ENCODE measurements at places on chromosomes 1 and 21.

DNA sequence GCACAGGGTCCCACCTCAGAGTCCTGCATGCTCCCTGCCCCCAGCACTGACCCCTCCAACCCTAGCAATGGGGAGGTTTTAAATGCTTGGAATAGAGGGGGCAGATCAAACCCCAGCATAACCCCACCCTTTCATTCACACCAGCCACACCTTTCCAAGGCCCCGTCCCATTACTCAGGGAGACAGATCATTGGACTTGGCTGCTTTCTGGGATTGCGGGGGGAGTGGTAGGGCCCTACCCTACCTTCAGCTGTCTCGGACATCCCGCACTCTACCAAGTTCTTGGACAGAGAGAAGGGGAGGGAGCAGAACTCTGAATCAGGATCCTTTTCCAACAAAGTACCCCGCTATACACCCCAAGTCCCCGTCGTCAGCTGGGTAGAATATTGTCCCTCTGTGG, 983 bp downstream of the PADI2 start:
- no peak for DNase-seq

DNA sequence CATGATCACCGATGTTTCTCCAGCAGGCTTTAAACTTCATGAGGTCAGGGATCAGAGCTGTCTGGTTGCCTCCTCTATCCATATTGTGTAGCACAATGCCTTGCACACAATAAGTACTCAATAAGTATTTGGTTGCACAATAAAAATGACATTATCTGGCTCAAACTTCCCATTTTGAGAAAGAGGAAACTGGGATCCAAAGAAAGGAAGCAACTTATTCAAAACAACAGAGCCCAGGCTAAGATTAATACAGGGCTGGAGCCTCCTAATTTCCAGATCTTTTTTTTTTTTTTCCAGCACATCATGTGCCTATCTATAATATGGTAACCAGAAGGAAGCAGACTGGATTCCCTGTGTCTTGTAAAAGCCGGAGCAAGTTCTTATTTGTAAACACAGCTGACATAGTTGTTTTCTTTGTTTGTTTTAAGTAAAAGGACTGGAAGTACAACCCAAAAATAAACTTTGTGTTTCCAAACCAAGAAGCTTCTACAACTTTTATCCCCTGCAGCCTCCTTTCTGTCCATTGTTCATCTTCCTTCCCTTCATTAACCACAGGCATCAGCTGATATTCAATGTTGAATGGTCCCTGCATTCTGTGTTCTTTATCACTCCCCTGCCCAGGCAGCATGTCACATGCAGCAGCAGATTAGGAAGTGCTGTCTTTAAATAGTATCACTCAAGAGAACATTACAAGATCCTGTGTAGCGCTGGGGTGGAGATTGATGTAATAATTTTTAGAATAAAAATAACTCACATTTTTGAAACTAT, 71.2 kb upstream of the HOOK1 start:
- DNase-seq = no peak

GRCh38 chr21:43574741-43575472, 84.4 kb downstream of the HSF2BP start:
- DNase-seq = no peak

- DNase-seq = no peak
Measured at GRCh38 chr1:155071701-155072100, 6.9 kb upstream of the EFNA3 start.

DNA sequence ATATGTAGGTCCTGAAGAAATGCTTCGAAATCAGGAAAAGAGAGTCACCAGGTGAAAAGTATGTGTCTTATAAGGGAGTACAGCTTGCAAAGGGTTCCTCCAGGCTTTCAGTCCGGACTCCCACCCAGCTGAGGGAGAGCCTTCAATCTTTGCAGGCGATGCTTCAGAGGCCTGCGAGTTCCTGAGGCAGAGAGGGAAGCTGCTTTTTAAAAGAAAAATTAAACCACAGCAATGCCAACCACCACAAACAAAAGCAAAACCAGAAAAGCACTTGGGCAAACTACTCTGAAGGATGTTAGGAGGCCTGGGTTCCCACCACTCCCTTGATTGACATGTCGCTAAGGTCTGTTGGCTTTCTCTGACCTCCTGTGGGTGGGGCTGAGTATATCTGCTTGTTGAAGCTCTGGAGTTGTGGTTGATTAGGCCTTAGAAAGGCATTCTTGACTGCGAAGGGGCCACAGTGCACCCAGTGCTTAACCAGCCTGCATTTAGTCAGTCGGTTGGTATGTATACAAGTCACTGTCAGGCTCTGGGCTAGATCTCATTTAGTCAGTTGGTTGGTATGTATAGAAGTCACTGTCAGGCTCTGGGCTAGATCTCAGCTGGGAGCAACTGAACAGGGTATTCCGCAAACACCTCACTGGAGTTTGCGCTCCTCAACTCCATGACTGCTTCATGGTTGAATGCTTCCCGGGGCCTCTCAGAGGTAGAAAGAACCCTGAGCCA, 1.2 kb downstream of the NIPAL3 start:
- DNase-seq = peak; percentile 69

DNA sequence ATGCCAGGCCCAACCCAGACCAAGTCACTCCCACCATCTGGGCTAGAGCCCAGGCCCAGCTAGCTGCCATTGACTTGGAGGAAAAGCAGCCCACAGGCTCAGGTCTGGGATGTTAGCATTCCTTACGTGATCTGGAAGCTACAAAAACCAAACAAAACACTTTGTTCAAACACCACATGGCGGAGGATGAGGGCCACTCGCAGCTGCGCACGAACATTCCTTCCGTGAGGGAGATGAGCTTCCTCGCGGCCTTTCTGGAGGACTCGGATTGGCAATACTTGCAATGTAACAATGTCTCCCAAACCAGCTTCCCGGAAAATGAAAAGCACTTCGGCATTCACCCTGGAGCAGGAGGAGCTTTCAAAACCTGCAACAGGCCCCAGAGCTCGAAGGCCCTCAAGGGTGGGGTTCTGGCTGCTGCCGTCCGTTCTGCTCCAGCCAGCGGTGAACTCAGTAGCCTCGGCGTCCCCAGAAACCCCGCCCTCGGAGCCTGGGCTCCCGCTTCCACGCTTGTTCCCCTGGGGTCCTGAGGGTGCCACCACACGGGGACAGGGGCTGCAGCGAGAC, 40.5 kb downstream of the COL6A1 start:
- DNase-seq = no peak

DNA sequence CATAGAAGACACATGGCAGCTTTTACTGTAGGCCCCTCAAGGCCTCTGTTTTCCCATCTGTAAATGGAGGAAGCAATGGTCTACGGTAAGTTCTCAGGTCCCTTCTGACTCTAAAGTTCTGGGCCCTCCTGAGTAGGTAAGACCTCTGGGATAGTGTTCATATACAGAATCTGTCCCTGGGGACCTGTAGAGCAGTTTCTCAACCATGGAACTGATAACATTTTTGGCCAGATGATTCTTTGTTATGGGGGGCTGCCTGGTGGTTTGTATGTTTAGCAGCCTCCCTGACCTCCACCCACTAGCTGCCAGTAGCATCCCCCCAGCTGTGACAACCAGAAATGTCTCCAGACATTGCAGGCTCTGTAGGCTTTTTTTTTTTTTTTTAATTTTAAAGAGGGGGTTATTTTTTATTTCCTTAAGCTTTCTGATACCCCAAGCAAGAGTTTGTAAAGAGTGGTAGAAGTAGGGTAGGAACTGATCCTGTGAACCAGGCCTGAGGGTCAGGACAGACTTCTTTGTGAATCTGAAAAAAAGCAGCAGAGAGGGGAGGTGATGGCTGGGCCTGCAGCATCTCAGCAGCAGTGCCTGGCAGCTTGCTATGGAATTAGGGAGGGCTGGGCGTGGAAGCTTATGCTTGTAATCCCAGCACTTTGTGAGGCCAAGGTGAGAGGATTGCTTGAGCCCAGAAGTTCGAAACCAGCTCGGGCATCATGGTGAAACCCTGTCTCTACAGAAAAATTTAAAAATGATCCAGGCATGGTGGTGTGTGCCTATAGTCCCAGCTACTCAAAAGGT, 20.2 kb upstream of the TCEA3 start:
- no peak for DNase-seq

GRCh38 chr1:9942399-9942938, 722 bp downstream of the LZIC start:
- DNase-seq = peak; percentile 67

DNA sequence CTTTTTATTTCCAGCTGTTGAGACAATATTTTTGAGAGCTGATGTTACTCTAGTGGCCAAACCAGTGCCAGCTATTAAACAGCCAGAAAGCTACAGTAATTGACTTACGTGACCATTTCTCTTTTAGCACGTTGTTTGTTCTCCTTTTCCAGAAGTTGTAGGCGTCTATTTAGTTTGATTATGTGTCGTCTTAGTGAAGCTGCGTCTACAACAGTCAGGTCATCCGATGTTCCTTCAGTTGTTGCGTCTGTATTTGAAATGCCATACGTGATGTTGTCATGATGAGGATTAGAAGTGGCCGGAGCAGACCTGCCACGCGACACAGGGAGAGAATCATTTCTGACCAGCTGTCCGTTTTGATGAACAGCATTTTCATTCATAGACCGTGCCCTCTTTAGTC, 38.2 kb downstream of the TMEM51 start:
- no peak for DNase-seq

GRCh38 chr1:211126622-211127021, 7.3 kb downstream of the KCNH1 start:
- DNase-seq = no peak

DNA sequence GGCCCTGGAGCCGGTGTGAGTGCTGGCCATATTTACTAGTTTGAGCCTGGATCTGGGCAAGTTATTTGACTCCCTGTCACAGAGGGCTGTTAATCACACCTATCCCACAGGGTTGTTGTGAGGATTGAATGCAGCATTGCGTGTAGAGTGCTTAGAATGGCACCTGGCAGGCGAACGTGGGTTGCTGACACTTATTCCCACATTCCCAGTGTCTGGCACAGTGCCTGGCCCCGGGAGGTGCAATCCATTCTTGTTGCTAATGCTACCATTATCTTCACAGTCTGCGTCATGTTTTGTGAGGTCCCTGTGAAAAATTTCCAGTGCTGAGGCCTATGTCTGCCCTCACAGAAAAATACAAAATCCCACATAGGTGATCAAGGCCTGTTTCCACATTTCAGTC, 66.1 kb downstream of the CD2 start:
- DNase-seq = peak; percentile 82

DNA sequence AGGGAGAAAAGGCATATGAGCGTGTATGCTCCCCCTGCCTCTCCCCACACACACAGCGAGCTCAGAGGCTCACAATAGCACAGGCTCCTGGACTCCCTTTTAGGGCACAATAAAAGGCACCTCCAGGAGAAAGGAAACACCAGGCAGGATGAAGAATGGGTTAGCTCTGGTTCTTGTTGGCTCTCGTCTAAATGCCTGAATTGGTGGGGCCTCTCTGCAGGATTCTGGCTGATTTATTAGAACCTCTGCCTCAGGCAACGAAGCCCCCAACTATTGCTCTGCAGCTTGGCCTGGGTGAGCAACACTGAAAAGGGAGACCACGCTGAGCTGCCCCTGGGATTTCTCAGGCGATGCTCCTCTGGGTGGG, 590.9 kb upstream of the PLXNA2 start:
- DNase-seq = no peak

GRCh38 chr1:225731491-225731890, 46.1 kb upstream of the SRP9 start:
- DNase-seq = no peak

- DNase-seq = no peak
Measured at GRCh38 chr1:54754486-54755285, 9.6 kb downstream of the PARS2 start.

GRCh38 chr1:72845981-72846380, 563.6 kb upstream of the NEGR1 start:
- DNase-seq = no peak

DNA sequence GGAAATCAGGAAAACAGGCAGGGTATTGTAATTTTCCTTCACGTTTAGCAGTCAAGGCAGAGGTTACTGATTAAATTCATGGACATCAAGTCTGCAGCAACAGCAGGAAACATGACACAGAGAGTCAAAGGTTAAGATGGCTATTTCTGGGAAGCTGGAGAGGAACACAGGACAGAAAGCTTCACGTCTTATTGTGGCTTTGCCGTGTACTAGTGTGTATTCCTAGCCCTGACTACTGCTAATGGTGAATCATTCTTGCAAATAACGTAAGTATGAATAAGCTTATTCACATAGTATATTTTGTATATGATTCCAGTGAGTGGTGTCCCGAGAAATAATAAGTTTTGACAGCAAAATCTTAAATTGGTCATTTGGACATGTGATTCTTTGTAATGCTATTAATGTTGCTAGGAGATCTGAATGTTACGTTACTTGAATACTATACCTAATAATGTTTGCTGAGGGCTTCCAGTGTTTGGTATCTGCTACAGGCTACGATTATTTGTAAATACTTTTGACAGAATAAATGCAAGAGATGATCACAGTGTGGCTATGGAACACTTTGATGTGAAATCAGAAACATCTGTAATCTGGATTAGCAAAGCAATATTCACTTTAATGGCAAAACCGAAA, 77.4 kb downstream of the DISP1 start:
- DNase-seq = peak; percentile 72

DNA sequence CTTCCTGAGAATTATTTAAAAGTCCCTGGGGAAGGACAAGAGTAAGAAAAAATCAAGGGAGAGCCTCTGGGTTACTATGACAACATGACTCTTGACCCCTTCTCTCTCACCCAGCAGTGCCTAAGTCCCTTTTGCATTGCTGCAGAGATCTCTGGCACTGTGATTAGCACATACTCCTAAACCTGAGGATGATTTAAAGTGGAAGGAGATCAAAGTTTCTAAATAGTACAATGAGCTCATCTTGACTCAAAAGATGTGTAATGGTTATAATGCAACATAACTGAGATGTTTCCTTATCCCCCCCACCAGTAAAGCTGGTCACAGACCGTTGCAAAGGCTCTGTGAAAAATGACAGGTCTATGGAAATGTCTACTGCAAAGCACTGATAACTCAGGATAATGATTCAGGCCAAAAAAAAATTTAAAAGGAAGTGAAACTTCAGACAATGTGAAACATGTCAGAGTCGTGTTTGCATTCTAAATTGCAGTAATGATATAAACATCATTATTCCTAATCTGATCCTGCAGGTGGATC, 519.2 kb downstream of the KIF26B start:
- DNase-seq = no peak

DNA sequence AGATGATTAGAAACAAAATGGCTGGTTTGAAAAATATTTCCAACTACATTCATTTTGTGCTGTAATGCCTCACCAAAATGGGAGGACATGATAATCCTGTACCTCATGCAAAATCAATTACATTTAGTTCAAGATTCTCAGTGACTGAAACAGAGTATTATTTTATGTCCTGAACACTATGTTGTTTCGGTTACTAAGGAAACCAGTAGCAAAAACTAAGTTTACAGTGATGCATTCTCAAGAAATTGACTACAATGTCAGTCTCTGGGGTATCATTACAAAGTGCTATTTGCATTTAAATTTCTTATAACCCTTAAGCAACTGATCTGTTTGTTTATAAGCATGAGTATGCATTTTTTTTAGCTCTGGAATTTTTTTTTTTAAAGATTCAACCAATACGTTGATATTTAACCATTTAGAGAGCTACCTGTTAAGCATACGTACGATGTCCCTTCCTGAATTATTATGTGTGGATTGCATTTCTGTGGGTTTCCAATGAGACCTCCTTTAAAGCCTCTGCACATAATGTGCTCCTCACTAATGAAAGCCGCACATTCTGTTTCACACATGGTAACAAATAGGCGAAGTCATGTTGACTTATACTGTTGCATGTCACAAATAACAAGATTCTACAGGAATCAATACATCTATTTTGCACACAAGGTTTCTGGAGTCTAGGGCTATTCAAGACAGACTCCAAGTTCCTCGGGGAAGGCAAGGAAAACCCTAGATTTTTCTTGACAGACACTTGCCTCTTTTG, 1035.7 kb downstream of the ADGRL2 start:
- no peak for DNase-seq

- DNase-seq = no peak
Measured at GRCh38 chr1:212702672-212703071, 3.0 kb upstream of the BATF3 start.
